ENCODE measurements at places on chromosomes 6 and 20.

DNA sequence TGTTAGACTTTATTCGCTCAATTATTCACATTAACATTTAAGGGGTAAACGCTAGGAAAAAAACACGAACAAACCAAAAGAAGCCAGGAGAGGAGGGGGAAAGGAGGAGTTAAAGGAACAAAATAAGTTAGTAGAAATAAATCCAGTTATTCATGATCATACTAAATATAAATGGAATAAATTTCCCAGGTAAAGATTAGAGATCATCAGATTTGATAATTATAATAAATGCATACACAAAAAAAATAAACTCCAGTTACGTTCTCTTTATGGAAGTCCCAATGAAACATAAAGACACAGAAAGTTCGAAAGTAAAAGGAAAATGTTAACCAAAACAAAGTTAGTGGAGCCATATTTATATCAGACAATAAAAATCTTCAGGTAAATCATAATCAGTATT is 568.7 kb upstream of the NOX3 start:
- DNase-seq = no peak

- no peak for DNase-seq
These were observed 253.0 kb downstream of the NKAIN2 start for GRCh38 chr6:124056407-124057334.

- no peak for DNase-seq
These were observed 1.6 kb downstream of the OLIG3 start for GRCh38 chr6:137492289-137493217.

DNA sequence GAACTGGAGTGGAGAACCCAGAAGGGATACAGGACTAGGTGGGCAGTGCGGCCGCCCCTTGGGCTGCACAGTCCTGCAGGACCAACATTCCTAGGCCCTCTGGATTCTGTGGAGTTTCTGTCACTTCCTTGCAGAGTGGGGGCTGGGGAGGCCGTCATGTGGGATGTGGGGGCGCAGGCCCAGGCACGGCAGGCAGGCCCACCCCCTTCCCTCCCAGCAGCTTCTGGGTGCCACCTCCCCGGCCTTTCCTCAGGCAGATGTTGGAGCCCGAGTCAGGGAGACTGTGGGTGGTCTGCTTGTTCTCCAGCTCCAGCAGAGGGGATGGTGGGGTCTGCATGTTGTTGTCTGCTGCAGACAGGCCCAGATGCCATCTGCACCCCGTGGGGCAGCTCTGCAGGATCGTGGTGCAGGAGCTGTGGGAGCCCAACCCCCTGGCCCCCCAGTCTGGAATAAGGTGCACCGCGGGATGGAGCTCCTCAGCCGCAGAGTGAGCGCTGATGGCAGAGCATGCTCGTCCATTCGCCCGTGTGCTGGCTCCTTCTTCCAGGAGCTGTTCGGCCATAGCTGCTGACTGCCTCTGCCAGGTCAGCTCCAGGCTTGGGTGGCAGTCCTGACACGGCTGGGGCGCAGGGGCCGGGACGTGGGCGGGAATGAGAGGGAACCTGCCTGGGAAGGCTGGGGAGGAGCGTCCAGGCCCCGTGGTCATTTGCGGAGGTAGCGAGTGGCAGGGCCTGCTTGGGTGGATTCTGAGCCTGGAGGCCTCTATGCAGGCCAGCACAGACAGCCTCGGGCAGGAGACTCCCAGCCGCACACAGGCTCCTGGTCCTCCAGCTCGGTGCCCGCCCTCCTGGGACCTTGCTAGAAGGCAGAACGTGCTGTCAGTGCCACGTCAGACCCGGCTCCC is 18.1 kb downstream of the SLC17A9 start:
- DNase-seq = no peak

GRCh38 chr6:5091210-5092069 is 6.3 kb downstream of the PPP1R3G start:
- no peak for DNase-seq

DNA sequence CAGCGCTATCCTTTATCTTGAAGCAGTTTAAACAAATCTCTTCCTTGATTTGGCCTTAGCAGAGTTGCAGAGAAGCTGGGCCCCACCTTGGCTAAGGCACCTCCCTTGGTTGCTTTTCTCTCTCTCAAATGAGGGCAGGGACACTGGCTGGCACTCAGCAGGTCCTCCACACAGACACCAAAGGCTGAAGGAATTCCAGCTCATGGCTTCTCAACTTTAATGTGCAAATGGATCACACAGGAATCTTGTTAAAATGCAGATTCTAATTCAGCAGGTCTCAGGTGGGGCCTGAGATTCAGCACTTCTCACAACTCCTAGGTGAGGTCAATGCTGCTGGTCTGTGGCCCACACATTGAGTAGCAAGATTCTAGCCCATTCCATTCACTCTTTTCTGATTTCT is 25.7 kb downstream of the RIMS4 start:
- no peak for DNase-seq

- DNase-seq = no peak
These were observed 27.7 kb downstream of the PTPRA start for GRCh38 chr20:2900845-2901592.

DNA sequence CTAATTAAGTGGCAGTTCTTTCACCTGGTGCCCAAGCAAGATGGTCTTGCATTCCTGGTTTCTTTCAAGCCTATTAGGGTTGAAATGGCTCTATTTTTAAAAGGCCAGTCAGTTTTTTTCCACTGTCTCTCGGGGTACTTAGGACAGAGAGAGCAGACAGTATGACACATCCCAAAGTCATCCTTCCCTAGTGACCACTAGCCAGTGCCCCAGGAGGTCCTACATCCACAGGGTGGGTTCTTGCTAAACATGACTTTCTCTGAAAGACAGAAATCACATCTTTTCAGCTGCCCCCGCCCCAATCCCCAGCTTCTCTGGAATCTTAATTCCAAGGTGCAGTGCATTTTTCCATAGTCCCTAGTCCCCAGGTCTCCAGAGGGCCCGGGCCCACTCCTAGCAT is 192.4 kb downstream of the SLC24A3 start:
- no peak for DNase-seq

DNA sequence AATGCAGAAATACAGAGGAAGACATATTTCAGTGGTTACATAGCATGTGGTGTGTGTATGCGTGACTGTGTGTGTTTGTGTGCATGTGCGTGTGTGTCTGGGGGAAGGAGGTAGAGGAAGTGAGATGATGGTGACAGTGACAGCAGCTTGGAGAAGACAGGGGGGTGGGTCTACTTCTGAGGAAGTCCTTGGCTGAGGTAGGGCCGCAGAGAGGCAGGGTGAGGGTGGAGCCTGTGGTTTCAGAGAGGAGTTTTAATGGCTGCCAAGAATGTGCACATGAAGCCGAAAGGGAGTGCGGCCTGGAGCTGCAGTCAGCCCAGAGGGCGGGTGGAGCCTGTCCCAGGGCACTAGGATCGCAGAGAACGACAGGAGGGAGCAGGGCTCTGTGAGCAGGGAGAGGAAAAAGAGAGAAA is 22.7 kb upstream of the RNF24 start:
- DNase-seq = peak; percentile 89

DNA sequence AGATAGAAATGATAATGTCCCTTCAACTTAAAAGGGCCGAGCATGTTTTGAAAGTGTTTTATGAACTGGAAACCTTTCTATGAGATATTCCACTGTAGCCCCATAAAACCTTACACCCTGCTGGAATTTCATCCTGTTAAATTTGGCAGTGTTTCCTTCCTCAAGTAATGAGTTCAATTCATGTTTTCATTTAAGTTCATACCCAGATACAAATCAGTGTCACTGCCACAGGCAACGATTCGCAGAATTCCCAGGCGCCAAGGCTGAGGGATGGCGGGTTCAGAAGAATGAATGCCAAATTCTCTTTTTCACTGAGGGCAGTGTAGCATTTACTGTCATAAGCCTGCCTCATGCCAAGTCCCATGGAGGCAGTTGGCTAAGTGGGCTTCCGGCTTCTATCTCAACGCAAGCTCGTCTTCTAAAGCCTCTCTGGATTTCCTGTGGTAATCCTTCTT is 511.8 kb upstream of the ID4 start:
- DNase-seq = no peak

DNA sequence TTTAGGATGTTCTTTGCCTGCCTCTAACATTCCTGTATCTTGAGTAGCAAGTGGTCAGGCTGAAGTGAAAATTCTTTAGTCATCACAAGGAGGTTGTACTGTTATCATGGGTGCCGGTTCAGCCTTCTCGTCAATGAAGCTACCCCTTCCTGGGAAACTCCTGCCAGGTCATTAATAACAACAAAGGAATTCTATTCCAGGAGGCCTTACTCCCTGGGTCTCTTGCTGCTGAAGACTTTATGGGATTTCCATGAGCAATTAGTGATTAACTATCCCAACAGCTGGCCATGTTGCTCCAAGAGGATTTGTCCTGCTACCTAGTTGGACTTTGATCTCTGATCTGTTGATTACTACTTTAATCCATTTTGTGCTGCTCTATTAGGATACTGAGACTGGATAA is 62.7 kb upstream of the ELOVL5 start:
- DNase-seq = no peak

GRCh38 chr6:105210932-105211531 is 31.2 kb upstream of the POPDC3 start:
- no peak for DNase-seq

GRCh38 chr6:122619309-122619708 is 9.1 kb downstream of the PKIB start:
- no peak for DNase-seq

GRCh38 chr6:166490671-166491500 is 95.6 kb downstream of the RAMACL start:
- no peak for DNase-seq

DNA sequence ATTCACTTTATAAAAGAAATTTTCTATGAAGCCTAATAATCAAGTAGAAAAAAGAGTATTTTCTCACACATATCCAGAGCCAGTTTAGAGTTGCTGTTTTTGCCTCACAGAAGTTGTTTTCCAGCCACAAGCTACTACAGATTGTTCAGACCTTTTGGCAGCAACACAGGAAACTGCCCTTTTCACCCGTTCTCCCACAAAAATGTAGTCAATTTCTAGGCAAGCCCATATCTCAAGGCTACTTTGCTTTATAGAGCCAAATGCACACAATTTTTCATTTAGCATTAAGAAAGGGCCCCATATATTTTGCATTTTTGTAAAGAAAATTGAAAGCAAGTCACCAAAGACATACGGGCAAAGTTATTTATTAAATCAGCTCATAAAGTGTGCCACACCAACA is 49.5 kb downstream of the EPB41L2 start:
- DNase-seq = no peak

DNA sequence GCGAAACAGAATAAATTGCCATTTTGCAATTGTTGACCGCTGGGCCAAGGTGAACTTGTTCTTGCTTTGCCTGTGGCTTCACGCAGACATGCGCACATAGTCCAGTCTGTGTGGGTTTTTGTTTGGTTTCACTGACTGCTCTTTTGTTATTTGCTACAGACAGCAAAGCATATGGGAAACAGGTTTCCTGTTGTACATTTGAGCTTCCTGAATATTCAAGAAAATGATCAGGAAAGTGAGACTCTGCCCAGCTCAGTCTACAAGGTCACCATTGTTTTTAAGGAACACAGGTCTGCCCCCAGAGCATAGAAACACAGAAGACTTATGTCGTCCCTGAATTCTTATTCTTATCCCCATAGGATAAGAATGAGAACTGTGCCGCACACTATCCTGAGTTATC is 55.6 kb downstream of the SASH1 start:
- DNase-seq = no peak

- no peak for DNase-seq
These were observed 25.6 kb downstream of the GFOD1 start for GRCh38 chr6:13461805-13462204.

DNA sequence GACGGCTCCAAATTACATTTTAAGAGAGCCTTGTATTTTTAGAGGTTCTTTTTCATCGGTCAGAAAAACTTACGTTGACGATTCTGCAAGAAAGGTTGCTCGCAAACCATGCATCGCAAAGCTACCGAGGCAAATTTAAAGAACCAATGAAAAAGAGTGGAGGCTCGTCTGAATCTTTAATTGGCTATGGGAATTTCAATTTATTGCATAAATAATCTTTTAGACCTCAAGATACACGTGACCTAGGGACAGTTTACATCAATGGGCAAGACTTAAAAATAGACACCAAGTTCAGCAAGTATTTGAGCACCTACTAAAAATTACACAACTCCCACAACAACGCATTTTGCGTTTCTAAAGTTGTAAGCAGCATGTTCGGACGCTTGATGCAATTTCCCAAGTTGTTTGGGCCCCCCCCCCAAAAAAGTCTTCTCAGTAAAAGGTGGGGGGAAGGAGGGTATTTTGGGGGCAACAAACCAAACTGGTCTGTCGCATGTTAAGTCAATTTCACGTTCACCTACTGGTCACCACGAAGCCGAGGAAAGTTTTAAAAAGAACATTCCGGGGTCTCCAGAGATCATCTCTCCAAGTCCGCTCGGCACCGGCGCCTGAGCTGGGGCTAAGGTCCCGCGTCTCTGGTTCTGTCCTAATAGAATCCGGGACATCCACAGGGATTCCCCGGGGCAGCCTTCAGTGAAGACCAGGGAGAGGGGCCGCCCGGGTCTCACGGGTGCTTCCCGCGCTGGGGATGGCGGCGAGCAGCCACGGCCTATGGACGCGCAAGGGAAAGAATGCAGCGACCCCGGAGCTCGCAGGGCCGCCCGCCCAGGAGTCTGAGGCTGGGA is 851 bp downstream of the SNX5 start:
- DNase-seq = peak; percentile 44

DNA sequence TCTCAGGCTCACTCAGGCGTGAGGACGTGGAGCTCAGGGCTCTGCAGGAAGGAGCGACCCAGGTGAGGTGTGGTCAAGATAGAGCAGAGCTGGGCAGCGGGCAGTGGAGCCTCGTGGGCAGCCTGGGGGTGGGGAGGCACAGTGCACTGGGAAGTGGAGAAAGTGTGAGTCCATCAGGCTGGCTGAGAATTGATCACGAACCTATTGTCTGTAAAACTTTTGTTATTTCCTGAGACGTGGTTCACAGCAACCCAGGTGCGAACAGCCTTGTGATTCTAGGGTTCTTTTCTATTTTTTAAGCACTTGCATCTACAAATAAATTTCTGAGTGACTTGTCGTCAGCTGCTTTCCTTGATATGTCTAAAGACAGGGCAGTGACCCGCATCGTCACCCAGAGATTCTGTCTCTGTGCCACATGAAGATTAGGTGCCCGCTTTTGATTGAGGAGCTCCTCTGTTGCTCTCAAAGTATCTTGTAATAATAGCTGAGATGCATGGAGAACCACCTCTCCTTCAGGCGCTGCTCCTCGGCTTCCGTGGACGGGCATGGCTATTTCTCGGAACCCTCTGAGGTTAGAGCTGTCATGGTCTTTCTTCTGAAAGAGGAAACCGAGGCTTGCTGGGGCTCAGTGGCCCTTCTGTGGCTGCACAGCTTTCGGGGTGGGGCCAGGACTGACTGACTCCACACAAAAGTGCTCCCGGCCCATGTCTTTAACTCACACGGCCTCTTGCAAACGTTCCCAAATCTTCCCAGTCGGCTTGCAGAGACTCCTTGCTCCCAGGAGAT is 662 bp upstream of the CCR6 start:
- no peak for DNase-seq

GRCh38 chr6:121183742-121184141 is 150.5 kb downstream of the TBC1D32 start:
- DNase-seq = no peak
